Astrocyte (in vitro differentiated cells and primary cell): ENCODE measurements at places on chromosomes 5 and 9. TPM values are rescaled to one million over a fixed set of nuclear protein-coding genes. Genes with fewer than 3 reads are reported as not detected.
A peak's percentile ranks its signal among the peaks of the same experiment; 100 is the strongest.

GRM6 gene
- total RNA-seq = not detected in 2 replicates

SLC6A19 gene
- total RNA-seq = not detected in 2 replicates

TRMO gene
- total RNA-seq = 8.5 and 8.8 TPM in 2 replicates

SPAG8 gene
- 0.46 and 0.52 TPM in 2 replicates for total RNA-seq

ADAMTS2 gene
- total RNA-seq = 18.8 and 26.6 TPM in 2 replicates

SLC6A18 gene
- total RNA-seq = not detected in 2 replicates

DNA sequence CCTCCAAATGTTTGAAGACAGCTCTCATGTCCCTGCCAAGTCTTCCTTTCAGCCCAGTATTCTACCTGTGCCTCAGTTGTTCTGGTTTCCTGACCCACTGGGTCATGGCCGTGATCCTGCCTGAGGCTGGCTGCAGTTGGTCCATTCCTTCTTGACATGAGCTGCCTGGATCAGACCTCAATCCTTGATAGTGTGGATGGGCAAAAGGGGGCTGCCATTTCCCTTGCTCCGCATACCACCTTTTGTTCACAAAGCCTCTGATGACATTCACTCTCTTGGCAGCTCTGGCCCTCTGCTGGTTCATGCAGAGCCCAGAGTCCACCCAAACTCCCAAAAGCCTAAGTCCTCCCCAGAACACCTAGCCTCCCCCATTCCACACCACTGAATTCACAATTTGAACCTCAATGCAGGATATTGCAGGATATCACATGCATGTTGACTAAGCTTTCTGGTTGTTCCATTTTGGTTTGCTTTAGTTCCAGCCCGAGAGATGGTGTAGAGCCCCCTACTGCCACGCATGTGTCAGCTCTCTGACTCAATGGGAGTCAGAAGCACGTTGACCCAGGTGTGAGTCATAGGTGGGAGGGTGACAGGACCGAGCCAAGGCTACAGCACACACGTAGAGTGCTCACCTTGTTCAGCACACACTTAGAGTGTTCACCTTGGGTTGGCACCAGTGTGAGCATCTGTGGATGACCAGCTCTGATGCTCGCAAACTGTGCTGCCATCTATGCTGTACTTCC is 137.2 kb downstream of the MTX3 start:
- H3K27ac ChIP-seq = no peak overlapping the region
- H3K27me3 ChIP-seq = no peaks in the 10 kb centered on the region
- no peaks in the 10 kb centered on the region for H3K36me3 ChIP-seq
- DNase-seq = peak; percentile 25

GRCh38 chr9:89498852-89499480 is 1.1 kb upstream of the SEMA4D start:
- DNase-seq = no peak
- no peaks in the 10 kb centered on the region for H3K36me3 ChIP-seq
- H3K4me1 ChIP-seq = no peaks in the 10 kb centered on the region
- peaks cover 21% of the 10 kb centered on the region for H3K27me3 ChIP-seq
- no peak overlapping the region for H3K4me3 ChIP-seq
- no peak overlapping the region for H3K27ac ChIP-seq

DNA sequence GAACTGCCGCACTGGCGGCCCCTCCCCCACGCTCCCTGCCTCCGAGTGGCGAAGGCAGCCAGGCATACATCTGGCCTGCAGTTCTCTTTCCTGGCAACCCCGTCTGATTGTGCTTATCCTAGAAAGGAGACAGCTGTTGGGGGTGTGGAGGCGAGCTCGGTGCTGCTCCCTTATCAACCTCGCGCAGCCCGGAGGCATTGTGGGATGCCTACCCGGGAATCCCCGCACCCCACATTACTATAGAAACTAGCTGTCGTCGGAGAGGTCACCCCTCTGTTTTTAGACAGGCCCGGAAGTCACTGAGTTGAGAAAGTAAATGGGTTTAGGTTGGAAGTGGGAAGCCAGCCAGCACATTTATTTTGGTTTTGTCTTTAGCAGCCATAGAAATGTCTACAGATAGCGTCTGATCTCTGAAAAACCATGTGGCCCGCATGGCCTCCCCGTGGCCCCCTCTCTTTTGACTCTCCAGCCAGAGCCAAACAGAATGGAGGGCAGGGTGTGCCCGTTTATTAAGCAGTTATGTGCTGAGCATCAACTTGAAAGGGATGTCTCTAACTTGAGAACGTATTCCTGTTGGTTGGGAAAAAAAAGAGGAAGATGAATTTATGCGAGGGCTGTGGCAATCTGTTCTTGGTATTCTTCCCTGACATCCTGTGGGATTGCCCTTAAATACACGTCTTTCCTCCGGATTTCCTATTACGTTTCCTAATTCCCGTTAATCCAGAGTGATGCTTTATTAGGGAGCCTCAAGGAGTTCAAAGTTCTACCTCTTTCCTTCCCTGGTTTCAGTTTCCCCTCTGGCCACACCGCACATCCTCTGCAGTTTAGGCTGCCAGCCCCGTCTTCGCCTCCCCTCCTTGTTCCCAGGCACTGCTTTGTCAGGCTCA is 3.9 kb downstream of the STC2 start:
- H3K27me3 ChIP-seq = no peaks in the 10 kb centered on the region
- H3K36me3 ChIP-seq = peaks cover 24% of the 10 kb centered on the region

GRCh38 chr9:36132086-36132485 is 4.4 kb upstream of the GLIPR2 start:
- H3K36me3 ChIP-seq = no peaks in the 10 kb centered on the region
- H3K4me3 ChIP-seq = no peak overlapping the region
- peaks cover 10% of the 10 kb centered on the region for H3K4me1 ChIP-seq

DNA sequence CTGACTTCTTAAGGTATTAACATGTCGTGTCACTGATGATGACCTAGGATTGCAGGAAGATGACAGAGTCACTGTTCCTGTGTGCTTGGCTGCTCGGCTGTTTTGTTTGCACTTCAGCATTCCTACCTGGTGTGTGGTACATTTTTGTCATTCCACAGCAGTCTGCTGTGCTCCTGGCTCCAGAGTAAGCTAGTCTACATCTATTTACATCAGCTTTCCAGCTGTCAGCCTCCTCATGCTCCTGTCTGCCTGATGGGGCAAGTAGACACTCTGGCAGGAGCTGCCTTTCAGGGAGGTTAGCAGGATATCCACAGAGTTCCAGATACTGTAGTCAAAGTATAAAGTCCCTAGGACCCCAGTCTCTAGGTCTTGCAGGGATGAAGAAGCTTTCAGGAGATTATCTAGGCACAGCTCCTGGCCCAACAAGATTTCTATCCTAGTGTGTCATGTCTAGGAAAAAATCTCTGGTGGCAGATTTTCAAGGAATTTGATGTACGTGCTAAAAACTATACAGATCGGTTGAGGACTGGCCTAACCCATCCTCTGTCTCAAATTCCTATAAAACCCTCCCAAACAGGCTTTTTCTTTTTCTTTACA is 28.4 kb downstream of the RUSC2 start:
- peak overlapping the region; percentile 96 for H3K27ac ChIP-seq
- H3K4me3 ChIP-seq = no peak overlapping the region
- peaks cover 77% of the 10 kb centered on the region for H3K4me1 ChIP-seq
- DNase-seq = peak; percentile 96
- H3K27me3 ChIP-seq = no peaks in the 10 kb centered on the region
- H3K36me3 ChIP-seq = no peaks in the 10 kb centered on the region

- H3K27ac ChIP-seq = no peak overlapping the region
- H3K36me3 ChIP-seq = no peaks in the 10 kb centered on the region
- DNase-seq = no peak
- no peaks in the 10 kb centered on the region for H3K4me1 ChIP-seq
- no peak overlapping the region for H3K4me3 ChIP-seq
Measured at GRCh38 chr5:2222246-2222992, 339.7 kb upstream of the IRX4 start.

DNA sequence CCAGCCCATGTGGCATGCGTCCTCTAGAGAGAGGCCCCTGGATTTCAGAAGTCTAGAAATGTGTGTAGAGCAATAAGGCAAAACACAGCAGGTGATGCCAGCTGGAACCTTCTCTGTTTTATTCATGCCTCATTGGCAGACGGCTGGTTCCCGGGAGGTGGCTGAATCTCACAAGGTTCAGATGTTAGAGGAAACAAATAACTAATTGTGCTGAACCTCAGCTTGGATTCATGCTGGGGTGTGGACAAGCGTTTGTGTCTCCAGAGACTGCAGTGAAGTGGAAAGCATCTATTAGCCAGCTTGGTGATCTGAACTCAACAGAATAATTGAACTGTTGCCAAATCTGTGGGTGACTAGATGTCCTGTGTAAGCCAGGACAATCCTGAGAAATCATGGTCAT is 131.1 kb upstream of the NR4A3 start:
- H3K36me3 ChIP-seq = no peaks in the 10 kb centered on the region
- H3K4me3 ChIP-seq = no peak overlapping the region
- H3K27me3 ChIP-seq = peaks cover 2% of the 10 kb centered on the region
- no peaks in the 10 kb centered on the region for H3K4me1 ChIP-seq
- no peak for DNase-seq

GRCh38 chr5:6936031-6936430 is 222.8 kb downstream of the TENT4A start:
- H3K27ac ChIP-seq = no peak overlapping the region
- no peaks in the 10 kb centered on the region for H3K4me1 ChIP-seq
- DNase-seq = no peak
- H3K36me3 ChIP-seq = no peaks in the 10 kb centered on the region
- no peak overlapping the region for H3K4me3 ChIP-seq

GRCh38 chr5:151427258-151427657 is 20.1 kb upstream of the SLC36A1 start:
- no peak overlapping the region for H3K4me3 ChIP-seq
- no peaks in the 10 kb centered on the region for H3K4me1 ChIP-seq
- no peaks in the 10 kb centered on the region for H3K36me3 ChIP-seq
- no peak for DNase-seq

GRCh38 chr9:20811872-20812271 is 127.8 kb downstream of the FOCAD start:
- no peaks in the 10 kb centered on the region for H3K4me1 ChIP-seq
- H3K27me3 ChIP-seq = no peaks in the 10 kb centered on the region
- no peaks in the 10 kb centered on the region for H3K36me3 ChIP-seq
- no peak overlapping the region for H3K27ac ChIP-seq
- DNase-seq = no peak
